ENCODE measurements at places on chromosomes 4 and X. TPM values are rescaled to one million over a fixed set of nuclear protein-coding genes. Genes with fewer than 3 reads are reported as not detected.

DNA sequence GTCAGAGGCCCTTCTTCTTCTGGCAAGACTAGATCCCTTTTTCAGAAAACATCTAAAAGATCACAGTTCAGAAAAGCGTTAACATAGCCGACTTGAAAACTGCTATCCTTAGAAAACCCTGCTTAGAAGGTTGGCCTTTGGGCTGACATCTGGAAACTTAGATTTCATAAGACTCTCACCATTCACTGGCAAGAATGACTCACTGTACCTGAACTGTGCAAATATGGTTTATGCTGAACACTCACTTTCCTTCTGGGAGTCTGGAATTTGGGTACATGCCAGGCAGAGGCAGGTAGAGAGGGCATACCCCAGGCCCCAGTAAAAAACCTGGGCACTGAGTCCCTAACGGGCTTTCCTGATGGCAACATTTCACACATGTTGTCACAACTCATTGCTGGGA is 88.8 kb upstream of the GPC3 start:
- H3K36me3 ChIP-seq = no peaks in the 10 kb centered on the region
- no peak overlapping the region for H3K4me3 ChIP-seq
- no peaks in the 10 kb centered on the region for H3K27me3 ChIP-seq
- H3K4me1 ChIP-seq = no peaks in the 10 kb centered on the region

DNA sequence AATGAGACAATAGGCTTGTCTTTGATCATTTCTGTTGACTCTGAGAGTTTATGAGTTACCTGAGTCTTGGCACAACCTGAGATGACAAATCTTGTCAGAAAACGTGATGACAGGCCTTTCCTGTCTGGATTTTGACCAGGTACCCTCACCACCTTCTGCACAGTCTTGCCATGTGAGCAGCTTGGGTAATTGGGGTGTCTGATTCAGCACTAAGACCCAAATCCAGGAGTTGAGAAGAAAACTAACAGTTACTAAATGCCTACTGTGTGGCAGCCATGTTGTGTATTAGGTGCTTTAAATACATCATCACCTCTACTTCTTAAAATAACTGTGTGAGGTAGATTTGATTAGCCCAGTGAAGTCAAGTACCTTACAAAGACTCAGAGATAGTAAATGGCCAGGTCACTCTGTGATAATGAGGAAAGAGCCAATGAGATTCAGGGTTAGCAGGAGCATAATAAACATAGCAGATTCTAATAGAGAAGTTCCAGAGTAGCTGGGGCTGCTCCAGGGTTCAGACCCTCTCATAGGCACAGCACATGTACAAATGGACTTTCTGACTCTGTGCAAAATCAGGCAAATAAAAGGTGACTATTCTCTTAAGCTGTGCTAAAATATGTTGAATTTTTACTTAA is 2.8 kb downstream of the EREG start:
- no peaks in the 10 kb centered on the region for H3K27me3 ChIP-seq
- H3K4me3 ChIP-seq = no peak overlapping the region
- no peak for DNase-seq

DNA sequence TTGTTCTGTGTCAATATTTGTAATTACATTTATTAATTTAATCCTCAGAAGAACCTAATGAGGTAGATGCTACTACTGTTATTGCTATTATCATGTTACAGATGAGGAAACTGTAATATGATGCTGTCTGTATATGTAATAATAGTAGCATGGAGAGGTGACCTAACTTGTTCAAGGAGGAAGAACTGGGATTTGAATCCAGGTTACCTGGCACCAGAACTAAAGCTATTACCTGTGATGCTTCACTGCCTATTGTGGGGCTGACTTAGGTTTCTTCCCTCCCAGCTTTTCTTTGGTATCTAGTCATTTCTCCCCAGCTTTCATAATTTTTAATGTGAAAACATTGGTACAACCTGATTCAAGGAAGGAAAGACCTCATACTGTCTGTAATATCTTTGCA is 43.6 kb downstream of the RAPGEF2 start:
- no peak overlapping the region for H3K27ac ChIP-seq
- no peaks in the 10 kb centered on the region for H3K36me3 ChIP-seq
- H3K4me1 ChIP-seq = no peaks in the 10 kb centered on the region
- H3K27me3 ChIP-seq = no peaks in the 10 kb centered on the region
- no peak overlapping the region for H3K4me3 ChIP-seq

DNA sequence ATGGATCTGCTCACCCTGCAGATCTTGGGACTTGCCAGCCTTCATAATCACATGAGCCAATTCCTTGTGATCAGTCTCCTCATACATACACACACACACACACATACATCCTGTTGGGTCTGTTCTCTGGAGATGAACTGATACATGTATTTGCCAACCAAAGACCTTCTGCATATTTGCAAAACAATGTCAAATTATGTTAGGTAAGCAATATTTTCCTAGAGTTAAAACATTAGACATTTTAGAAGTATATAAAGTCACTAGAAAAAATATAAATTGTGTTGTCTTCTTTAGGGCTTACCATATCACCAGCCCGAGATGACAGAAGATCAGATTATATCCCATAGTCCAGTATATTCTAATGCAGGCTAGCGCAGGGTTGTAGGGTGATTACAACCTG is 156.0 kb downstream of the DCHS2 start:
- H3K36me3 ChIP-seq = no peaks in the 10 kb centered on the region
- H3K4me3 ChIP-seq = no peak overlapping the region
- H3K27ac ChIP-seq = no peak overlapping the region
- DNase-seq = no peak
- H3K4me1 ChIP-seq = no peaks in the 10 kb centered on the region
- no peaks in the 10 kb centered on the region for H3K27me3 ChIP-seq

- no peak overlapping the region for H3K4me3 ChIP-seq
- H3K4me1 ChIP-seq = no peaks in the 10 kb centered on the region
- no peak for DNase-seq
- no peak overlapping the region for H3K27ac ChIP-seq
- no peaks in the 10 kb centered on the region for H3K27me3 ChIP-seq
Measured at GRCh38 chr4:165301833-165302232, 25.6 kb upstream of the MSMO1 start.

Gene ADH4
- total RNA-seq = not detected

GRCh38 chr4:15100994-15101695 is 98.9 kb downstream of the CPEB2 start:
- no peaks in the 10 kb centered on the region for H3K36me3 ChIP-seq
- H3K27ac ChIP-seq = no peak overlapping the region
- DNase-seq = no peak
- H3K4me1 ChIP-seq = no peaks in the 10 kb centered on the region
- no peak overlapping the region for H3K4me3 ChIP-seq

Gene PAGE5
- total RNA-seq = not detected

DNA sequence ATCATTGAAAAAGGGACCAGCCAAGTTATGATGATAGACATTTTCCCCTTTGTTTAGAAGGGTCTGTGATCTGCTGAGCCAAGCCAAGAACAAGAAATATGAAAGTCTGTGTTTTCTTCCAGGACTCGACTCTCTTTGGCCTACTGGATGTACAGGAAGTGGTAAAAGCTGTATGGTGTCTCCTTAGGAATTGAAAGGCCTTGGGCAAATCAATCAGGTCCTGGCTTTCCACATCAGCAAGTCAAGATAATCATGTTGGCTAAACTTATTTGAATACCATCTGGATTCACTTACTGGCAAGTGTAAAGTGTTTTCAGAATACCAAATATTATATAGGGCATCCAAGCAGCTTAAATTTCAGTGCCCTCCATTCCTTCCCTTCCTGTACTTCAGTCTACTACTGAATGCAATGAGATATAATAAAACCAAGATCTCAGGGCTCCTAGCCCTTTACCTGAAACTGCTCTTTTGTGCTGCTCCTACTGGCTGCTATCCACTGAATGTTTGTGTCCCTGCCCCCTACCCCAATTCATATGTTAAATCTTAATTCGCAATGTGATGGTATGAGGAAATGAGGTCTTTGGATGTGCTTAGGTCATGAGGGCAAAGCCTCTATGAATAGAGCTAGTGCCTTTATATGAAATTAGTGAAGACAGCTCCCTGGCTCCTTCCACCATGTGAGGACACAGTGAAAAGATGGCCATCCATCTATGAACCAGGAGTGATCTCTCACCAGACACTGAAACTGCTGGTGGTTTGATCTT is 578.0 kb downstream of the SPRY1 start:
- no peaks in the 10 kb centered on the region for H3K27me3 ChIP-seq
- H3K4me3 ChIP-seq = no peak overlapping the region
- no peak for DNase-seq

- H3K27me3 ChIP-seq = no peaks in the 10 kb centered on the region
- no peak overlapping the region for H3K4me3 ChIP-seq
- H3K36me3 ChIP-seq = no peaks in the 10 kb centered on the region
- H3K27ac ChIP-seq = no peak overlapping the region
- DNase-seq = no peak
Measured at GRCh38 chr4:2331519-2332200, 69.8 kb upstream of the MXD4 start.

- no peak overlapping the region for H3K27ac ChIP-seq
- no peaks in the 10 kb centered on the region for H3K27me3 ChIP-seq
- no peak overlapping the region for H3K4me3 ChIP-seq
- no peaks in the 10 kb centered on the region for H3K4me1 ChIP-seq
Measured at GRCh38 chrX:107596651-107597050, 31.7 kb upstream of the PRPS1 start.

All from uterus (tissue), 4 donors.